ENCODE measurements at places on chromosomes 6 and 20.

DNA sequence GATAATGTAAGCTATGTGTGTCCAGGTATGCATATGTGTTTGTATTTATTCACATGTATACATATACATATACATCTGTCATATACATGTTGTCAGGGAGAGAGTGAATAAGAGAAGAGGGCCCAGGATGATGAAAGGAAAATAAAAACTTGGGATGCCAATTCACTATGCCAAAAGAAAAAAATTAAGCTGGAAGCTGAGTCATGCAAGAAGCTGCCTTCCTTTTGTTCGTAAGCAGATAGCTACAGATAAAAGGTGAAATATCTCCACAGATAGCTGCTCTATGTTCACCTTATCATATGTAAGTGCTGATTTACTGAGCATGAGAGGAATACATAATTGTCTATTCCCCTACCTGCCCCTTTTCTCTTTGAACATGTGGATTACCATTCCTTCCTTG, 579.9 kb downstream of the EPM2A start:
- DNase-seq = no peak

GRCh38 chr6:122423734-122424133, 24.3 kb downstream of the HSF2 start:
- DNase-seq = no peak

GRCh38 chr20:12074111-12074655, 156.5 kb downstream of the BTBD3 start:
- no peak for DNase-seq

DNA sequence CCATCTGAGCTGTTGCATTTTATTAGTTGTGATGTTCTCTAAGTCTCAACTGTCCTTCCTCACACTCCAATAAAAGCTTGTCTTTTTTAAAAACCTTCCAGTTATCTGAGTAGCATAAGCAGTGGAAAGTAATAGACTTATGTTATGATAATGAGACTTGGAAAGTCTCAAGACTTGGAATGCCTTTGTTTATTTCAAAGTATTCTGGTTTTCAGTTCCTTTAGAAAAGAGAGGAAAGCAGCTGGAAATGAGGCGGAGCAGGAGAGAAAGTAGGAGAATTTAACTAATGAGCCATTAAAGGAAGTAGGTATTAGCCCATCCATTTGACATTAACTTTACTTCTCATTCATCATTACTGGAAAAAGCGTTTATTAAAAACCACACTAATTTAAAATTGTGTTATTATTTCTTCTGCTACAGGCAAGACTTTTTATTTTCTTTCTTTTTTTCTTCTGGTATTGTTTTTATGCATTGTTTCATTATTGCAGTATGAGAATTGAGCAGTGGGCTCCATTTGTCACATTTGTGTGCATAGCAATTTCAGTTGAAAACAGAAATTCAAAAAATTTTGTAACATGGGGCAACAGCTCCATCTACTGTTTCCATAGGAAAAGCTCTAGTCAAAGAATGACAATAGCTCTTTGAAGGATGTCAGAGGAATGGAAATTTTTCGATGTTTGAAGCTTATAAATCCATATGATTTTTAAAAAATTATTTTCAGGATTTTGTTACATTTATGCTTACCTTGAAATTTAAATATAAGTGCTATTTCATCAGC, 194.8 kb downstream of the COL9A1 start:
- DNase-seq = peak; percentile 18

DNA sequence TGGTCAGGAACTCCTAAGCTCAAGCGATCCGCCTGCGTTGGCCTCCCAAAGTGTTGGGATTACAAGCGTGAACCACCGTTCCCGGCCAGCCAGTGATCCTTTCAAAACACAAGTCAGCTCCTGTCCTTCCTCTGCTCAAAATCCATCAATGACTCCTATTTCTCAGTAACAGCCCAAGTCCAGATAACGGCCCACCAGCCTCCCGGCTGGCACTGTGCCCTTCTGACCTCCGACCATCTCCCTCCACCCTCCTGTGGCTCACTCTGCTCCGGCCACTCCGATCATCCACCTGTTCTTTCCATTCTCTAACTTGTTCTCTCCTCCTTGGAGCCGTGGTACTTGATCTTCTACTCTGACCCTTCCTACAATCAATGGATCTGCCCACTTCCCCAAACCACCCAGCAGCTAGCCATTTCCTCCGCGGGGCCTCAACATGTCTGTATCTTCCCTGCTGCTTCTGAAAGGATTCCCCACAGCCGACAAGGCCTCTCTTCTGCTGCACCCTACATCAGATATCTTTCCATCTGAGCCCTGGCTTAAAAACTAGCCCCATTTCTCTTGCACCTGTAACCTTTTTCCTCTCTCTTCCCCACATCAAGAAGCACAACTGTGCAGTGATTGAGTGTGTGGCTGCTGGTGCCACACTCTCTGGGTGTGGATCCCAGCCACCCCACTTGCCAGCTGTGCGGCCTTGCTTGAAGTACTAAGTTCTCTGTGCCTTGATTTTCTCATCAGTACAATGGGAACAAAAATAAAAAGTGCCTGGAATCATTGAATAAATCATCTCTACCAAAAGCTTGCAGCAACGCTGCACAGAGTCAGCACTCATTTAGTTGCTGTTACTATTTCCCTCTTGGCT, 6.1 kb upstream of the ZMYND8 start:
- no peak for DNase-seq

DNA sequence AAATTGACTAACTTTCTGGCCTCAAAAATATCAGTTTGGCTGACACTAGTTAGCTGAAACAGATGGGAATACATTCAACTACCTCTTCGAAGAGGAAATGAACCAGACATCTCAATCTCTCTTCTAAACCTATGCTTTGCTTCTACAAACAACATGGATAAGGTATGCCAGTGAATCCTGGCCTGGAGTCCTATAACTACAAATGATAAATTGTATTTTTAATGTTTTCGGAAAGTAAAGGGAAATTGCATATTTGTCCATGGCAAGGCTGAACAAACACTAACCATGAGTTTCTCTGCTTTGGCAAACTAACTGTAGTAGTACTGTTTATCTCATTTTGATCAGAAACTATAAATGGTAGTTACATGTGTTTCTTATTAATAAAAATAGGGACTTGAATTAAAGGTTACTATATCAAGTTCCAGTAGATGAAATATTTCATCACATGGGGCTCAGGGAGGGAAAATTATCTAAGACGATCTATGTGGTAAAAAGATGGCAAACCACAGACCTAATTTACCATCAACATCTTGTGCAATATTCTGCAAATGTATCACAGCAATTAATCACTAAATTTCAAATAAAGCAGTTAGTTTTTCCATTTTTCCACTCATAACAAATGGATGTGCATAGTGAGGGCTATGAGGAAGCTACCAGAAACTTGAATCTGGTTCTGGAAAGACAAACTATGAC, 76.8 kb downstream of the COL12A1 start:
- no peak for DNase-seq

GRCh38 chr6:158058171-158058651, 76.5 kb downstream of the SYNJ2 start:
- DNase-seq = no peak

DNA sequence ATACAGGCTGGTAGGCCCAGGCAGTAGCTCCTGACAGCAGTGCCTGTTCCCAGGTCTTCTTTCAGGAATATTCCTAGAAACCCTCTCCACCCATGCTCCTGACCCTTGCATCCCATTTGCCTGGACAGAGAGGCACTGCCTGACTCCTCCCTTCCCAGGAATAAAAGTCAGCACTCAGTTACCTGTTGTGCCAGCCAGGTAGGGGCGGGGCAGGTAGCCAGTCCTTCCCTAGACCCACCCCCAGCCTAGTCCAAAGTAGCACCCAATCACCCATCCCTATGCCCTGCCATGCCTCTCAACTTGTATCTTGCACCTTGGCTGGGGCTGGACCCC, 129.9 kb downstream of the MRPL14 start:
- no peak for DNase-seq

GRCh38 chr6:39018103-39018502, 30.5 kb upstream of the GLP1R start:
- no peak for DNase-seq

DNA sequence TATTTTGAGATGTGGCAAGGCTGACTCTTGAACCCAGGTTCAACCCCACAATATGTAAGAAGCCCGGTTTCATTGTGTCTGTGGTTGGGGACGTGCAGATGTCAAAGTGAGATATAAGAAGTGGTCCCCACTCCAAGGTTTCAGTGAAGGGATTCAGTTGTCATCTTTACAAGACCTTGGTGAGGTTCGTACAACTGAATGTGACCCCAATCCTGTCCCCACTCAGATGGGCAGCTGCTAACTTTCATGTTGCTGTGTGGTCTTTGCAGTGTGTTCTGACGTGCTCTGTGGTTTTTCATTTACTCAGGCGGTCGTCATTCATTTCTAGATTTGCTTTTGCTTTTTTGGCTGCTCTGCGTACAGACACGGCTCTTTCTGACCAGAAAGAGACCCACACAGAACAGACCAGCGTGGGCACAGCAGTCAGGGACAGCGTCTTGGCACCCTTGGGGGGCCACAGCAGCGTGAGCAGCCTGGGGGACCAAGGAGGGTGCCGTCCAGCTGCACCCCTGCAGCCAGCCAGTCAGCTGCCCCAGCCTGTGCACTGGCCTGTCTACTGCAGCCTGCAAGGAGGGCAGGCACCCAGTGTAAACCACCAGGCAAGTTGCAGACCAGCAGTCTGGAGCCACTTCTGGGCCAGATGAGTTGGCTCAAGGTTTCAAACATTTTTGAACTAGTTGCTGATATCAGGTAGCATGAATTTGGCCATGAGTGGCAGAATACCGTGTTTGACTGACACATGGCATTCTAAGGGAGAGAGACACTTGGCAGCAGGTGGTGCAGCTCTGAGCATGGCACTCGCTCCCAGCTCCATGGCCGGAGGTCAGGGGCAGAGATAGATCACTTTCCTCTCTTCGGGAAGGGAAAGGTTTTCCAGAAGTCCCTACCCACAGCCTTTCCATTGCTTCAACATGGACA, 49.4 kb upstream of the IRF4 start:
- DNase-seq = no peak

GRCh38 chr6:11889572-11889971, 111.0 kb upstream of the ADTRP start:
- DNase-seq = no peak

DNA sequence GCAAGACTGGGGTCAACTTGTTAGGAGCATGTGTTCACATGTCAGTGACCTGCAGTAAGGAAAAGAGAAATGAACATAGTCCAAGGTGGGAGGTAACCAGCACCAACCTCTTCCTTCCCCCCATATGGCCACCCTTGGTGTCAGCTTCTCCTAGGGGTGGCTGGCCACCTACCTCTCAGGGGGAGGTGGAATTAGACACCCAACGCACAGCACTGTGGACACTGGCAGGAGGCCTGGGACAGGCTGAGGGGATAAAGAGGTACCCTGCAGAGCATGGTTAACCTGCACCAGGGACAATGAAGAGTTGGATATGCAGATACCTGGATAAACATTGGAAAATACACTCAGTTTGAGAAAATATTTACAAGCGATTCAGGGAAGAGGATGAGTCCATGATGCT, 84.5 kb downstream of the IYD start:
- DNase-seq = no peak
